ENCODE measurements at places on chromosomes 16 and 17.

GRCh38 chr17:64002658-64003525 is 4.7 kb downstream of the PRR29 start:
- DNase-seq, result no peak

DNA sequence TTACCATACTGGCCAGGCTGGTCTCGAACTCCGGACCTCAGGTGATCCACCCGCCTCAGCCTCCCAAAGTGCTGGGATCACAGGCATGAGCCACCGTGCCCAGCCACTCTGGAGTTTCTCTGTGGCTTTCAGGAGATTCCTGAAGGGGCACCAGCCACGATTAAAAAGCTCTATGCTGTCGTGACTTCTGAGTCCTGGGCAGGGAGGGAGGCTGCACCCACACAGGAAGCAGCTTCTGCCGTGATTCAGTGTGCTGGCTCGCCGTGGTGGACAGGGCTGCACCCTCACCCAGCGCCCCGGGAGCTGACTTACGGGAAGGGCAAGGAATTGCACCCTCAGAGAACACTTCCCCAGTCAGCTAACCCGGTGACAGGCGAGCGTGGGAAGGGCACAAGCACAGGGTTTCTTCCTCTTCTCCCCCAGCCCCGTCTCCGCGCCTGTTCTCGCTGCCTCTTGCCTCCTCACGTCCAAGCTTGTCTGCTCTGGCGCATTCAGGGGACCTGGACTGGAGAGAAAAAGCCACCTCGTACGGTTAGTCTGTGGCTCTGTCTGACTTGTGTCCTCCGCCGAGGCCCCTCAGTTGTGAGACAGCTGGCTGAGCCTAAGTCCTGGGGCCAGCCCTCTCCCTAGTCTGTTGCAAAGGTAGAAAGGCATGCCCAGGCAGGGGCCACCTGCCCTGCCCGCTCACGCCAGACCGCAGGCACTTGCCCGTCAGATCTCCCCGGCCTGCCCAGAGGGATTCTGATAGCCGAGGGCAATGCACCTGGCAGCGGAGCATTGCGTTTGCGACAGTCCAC is 145.0 kb downstream of the SEC14L1 start:
- peak; percentile 88 for DNase-seq

DNA sequence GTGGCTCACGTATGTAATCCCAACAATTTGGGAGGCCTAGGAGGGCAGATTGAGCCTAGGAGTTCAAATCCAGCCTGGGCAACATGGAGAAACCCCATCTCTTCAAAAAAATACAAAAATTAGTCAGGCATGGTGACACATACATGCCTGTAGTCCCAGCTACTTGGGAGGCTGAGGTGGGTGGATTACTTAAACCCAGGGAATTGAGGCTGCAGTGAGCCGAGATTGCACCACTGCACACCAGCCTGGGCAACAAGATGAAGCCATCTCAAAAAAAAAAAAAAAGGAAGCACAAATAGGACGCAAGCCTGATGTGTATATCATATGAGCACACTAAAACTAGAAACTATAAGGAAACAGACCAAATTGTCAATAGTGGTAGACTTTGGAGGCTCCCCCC is 17.1 kb upstream of the FLCN start:
- DNase-seq, result no peak

- no peak for DNase-seq
These were observed 39.2 kb downstream of the GNA13 start for GRCh38 chr17:65017207-65017774.

DNA sequence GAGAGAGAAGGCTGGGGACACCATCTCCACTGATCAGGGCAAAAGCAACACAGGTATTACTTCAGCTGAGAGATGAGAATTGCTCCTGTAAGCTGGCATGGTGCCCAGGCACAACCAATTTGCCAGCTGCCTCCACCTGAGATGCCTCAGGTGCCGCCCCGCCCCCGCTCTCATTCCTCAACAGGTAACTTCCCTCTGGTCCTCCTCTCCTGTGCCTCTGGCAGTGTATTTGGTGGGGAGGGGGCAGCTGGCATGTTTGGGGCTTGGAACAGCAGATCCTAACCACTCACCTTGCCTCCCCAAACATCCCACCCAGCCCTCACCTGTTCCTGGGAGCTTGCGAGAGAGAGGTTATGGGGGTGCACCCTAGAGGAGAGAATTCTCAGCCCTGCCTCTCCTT is 2.9 kb upstream of the SRCIN1 start:
- DNase-seq, result no peak

Data from H54 (cell line).